Amygdala (tissue), 56 donors: ENCODE measurements at places on chromosomes 3 and 15.

- DNase-seq: no peak
Observed at GRCh38 chr3:37198996-37199395, 24.6 kb upstream of the LRRFIP2 start.

DNA sequence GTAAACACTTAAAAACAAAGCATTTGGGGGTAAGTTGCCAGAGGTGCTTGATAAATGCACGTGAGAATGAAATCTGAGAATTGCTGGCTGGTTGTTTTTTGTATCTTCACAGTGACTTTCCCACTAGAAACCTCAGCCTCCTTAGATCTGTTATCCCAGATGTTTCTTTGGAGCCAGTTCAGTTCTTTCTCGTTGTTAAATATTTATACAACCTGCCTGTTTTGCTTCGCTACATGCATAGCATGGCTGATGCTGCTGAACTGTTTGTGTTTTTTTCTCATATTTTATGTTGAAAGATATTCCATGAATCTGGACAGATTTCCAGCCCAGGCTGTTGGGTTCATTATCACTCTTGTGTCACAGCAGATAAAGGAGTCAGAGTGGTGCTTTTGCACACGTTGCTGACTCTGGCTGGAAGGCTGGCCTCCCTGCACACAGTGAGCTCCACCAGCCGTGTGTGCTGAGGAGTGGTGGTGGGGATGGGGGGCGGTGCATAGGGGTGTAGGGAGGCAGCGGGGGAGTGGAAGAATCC, 80.2 kb downstream of the ARNT2 start:
- no peak for DNase-seq

- no peak for DNase-seq
Observed at GRCh38 chr15:80581976-80582375, 113.1 kb upstream of the ABHD17C start.

- DNase-seq: no peak
Observed at GRCh38 chr3:106428565-106428994, 559.8 kb upstream of the CBLB start.

DNA sequence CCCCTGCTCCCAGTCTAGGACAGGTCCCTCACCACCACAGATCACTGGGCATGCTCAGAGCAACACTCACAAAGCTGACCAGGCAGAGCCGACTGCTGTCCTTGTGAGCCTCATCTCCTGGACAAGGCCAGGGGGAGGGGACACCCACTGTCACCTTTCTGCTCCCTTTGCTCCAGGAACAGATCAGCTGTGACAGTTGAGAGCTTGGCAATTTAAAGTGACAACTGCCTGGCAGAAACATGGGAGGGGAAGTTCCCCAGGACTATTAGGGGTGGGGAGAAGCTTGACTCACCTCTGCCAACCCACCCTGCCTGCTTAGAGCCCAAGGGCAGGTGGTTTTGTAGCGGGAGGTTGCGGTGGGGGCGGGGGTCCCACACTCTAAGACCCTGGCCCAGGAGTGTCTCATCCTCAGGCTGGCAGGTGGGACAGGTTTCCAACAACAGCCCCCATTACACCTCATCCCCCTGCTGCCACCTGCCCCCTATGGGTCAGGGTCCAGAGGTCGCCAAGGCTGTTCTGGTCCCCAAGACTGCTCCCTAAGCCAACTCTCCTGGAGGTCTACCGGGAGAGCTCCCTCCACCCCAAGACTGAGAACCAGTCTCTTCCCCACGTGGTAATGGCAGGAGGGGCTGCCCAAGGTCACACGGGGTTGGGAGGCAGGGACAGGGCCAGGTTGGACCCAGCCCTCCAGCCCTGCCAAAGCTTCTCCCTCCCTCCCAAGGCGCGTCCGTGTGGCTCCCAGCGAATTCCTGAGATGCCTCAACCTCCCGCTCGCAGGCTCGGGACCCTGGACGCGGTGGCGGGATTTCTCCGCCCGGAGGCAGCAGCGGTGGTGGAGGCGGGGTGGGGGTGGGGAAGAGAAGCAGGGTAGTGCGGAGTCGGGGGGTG, 80.4 kb downstream of the IQSEC1 start:
- DNase-seq: no peak

DNA sequence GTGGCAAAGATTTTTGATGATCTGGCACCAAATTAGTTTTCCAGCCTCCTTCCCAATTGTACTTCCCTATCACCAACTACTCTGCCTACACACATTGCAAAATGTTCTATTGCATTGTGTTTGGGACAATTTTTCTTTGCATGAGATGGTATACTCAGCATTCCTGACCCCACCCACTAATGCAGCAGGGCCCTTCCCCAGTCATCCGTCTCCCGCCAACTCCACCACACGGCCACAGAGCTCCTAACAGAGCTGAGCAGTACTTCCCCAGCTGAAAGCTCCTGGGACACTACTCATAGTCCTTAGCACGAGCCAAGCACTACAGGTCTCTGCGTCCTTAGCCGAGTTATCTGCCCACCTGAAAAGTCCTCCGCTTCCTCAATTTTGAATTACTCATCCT, 34.2 kb downstream of the TXNRD3 start:
- DNase-seq: no peak

DNA sequence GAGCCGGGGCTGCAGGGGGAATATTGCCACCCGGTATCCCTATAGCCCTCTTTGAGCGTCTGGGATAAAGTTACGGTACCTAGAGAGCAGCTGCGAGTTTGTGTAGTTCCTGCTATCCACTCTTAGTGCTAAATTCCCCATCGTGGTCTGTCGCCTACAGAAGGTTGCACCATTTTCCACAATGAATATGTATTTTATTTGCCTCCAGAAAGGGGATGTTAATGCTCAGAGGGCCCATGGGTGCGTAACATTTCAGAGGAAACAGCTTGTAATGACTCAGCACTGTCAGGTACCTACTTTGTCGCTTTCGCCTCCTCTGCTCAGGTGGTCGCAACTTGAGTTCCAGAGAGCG, 1.1 kb downstream of the SLCO3A1 start:
- DNase-seq: no peak

DNA sequence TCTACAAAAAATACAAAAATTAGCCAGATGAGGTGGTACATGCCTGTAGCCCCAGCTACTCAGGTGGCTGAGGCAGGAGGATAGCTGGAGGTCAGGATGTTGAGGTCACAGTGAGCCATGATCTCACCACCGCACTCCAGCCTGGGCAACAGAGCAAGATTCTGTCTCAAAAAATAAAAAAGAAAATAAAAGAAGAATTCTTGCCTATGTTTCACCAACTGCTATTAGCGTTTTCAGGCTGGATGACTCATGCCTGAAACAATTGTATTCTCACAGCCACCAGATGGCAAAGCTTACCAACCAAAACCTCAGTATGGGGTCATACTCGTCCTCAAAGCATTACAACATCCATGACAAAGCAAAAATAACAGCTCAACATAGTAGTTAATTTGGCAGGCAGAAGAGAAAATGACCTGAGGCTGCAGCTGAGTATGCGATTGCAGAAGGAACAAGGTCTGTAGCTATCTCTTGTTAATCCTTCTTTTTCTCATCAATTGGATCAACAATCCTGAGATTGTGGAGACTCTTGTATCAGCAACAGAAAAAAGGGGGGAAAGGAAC, 52.2 kb downstream of the TP53BP1 start:
- peak; percentile 5 for DNase-seq

DNA sequence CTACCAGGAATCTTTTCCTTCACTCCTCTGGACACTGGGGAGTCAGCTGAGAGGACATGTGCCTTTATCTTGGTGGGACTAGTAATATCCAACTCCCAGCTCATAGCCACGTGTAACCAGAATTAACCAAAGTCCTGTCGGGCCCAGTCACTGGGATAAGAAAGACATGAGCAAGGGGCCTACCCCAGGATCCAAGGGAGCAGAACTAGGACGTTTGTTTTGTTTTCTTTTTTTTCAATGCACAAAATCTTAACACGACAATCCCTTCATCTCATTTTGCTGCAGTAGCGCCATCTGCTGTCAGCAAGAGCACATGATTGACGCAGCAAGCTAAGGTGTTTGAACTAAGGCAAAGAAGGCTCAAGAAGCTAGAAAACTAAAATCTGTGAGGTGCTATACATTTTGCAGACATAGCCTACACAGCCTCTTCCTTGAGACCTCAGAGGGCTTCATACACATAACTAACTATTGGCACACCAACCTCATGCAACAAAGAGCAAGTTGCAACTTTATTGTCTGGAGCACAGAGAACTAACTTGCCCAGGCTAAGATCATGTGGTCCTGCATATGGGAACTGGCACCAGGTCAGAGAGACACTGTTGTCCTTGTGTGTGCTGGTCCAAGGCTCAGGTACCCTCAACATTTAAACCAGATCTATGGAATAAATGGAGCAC, 43.6 kb downstream of the RLBP1 start:
- peak; percentile 40 for DNase-seq

GRCh38 chr3:122514123-122515019, at the start of gene KPNA1:
KPNA1 (minus strand) TSS chr3:122514939; CDS start chr3:122496565, 18,374 bp downstream.
- peak; percentile 79 for DNase-seq

DNA sequence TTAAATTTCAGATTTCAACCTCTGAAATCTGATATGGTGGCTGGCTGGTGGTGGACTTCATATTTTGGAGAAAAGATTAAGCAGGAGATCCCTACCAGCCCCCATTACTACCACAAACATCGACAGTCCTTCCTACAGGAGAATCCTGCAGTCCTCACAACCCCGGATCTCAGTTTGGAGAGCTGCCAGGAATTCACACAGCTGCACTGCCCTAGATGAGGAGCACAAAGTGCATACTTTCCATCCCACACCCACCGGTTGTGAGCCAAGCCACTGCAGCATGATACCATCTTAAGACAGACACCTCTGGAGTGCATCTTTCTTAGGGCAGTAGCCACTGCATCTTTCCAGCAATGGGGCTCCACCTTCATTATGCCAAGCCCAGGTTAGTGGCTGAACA, 185.5 kb upstream of the GPR149 start:
- no peak for DNase-seq

DNA sequence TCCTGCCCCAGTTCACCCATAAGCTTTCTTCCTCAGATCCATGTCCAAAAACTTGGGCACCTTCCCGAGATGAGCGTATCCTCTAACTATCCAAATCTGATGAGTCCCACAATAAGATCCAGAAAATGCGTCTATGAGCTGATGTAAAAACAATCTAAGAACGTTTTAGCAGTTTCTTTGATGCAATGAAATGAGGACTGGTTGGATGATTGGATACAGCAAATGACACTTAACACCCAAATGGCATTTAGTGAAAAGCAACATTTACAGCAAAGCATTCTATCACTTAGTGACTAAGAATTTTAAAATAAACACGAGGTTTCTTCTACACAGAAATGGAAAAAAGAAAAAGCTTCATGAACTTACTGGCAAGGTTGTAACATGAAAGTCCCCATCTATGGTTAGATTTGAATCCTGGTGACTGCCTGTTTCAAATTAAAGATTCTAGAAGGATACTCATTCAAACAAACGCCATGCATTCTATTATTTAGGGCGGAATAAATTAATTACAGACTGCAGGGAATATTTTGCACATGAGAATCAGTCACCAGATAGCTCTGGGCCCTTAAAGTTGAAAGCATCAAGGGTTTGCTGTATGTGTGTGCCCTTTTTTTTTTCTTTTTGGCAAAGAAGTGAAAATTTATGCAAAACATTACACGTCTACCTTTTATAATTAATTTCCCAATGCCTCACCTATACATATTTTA, 598.6 kb downstream of the FOXP1 start:
- no peak for DNase-seq

GRCh38 chr3:30308131-30308530, 298.3 kb upstream of the TGFBR2 start:
- no peak for DNase-seq

DNA sequence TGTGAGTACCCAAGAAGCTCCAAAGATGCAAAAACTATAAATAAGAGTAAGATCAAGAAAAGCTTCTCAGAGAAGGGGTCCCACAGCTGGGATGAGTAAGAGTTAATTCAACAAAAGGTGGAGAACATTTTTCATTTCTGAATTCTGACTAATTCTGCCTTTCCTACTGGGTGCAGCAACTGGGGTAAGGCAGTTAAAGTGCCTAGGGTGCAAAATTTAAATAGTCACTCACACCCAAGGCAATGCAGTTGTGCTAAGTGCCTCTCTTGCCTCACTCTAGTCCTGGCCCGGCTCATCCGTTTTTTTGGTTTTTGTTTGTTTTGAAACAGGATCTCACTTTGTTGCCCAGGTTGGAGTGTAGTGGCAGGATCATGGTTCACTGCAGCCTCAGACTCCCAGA, 240.2 kb downstream of the TP63 start:
- DNase-seq: no peak

DNA sequence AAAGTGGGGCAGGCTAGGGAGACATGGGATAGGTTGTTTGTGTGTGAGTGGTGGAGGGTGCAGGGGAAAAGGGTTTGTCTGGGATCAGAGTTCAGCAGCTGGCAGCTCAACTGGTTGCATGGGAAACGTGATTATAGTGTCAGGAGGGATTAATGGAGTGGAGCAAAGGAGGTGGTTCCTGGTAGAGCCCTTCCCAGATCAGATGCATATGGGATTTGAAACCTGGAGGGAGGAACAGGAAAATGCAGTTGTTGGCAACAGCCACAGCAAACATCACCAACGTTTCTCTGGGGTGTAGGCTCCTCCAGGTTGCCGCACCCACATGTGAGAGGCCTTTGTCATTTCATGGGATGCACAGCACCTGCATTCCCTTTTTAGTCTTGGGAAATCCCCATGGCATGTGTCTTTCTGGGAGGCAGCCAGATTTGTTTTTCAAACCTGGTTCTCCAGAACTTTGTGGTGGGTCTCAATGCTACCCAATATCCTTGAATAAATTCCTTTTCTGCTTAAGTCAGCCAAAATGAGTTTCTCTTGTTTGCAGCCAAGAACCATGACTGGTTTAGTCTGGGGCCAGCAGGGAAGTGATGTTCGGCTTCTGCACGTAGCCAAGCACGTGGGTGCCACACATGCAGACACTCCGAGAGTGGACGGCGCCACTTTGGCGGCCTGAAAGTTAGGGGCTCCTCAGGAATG, 61.3 kb downstream of the BDH1 start:
- no peak for DNase-seq

- no peak for DNase-seq
Observed at GRCh38 chr3:114308830-114309229, 15.0 kb downstream of the TIGIT start.

- no peak for DNase-seq
Observed at GRCh38 chr3:29171043-29171990, 109.6 kb upstream of the RBMS3 start.

DNA sequence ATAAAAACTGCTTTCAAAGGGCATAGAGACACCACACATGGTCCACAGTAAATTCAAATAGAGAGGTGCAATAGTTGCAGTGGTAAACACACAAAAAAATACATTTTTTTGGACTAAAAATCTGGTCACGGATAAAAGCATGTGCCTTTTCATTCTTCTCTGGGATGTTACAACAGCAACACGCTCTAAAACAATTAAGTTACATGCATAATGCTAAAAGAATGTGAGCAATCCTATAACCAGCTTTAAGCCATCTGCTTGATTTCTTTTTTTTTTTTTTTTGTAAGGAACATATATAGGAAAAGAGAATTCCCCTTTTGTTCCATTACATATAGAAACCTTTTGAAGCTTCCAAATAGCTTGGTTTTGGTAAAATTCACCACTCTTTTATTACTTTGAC, 20.0 kb downstream of the WNT5A start:
- DNase-seq: no peak

DNA sequence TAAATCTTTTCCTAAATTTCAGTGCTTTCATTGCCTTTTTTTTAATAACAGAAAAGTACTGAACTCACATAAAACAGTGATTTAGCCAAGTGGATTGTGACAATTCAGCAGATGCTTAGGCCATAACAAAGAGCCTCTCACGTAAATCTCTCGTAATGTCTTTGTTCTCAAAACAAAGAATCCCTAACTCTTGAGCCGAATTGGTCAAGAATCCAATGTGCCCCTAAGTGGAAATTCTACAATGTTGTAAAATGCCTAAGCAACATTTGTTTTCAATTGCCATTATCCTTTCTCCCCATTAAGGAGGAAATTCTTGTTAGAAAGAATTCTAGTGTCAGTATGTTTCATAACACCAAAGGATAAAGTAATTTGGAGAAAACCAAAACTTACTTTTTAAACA, 235.7 kb upstream of the THBS1 start:
- DNase-seq: no peak
